ENCODE measurements at places on chromosomes 6 and 20. TPM values are rescaled to one million over a fixed set of nuclear protein-coding genes. Genes with fewer than 3 reads are reported as not detected.

PPP1R14C gene
- total RNA-seq, result 32.5 TPM

TCP11 gene
- not detected for total RNA-seq

C6orf52 gene
- 1.1 TPM for total RNA-seq

TNXB gene
- total RNA-seq, result 0.31 TPM

PRKN gene
- 0.25 TPM for total RNA-seq

PNPLA1 gene
- not detected for total RNA-seq

BMP5 gene
- total RNA-seq, result not detected

RBM38 gene
- 16.7 TPM for total RNA-seq

PGC gene
- total RNA-seq, result not detected

STX7 gene
- total RNA-seq, result 37.9 TPM

LY6G6C gene
- not detected for total RNA-seq

EFCAB8 gene
- total RNA-seq, result not detected

UFL1 gene
- total RNA-seq, result 18.5 TPM

Data from foreskin keratinocyte (primary cell).